ENCODE measurements at places on chromosomes 12 and 14.
A peak's percentile ranks its signal among the peaks of the same experiment; 100 is the strongest.

- peak; percentile 48 for DNase-seq
Measured at GRCh38 chr12:119902084-119902509, 25.0 kb upstream of the CIT start.

DNA sequence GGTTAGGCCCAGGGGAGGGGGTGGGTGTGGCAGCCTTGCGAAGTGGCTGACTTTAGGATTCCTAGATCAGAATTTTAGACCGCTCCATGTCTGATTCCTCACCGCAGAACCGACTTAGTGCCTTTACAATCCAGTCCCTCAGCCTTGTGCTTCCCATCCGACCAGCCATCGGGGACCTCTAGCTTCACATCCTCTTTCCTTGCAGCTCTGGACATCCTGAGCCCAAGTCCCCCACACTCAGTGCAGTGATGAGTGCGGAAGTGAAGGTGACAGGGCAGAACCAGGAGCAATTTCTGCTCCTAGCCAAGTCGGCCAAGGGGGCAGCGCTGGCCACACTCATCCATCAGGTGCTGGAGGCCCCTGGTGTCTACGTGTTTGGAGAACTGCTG, 557 bp downstream of the COPS7A start:
- no peak for DNase-seq

DNA sequence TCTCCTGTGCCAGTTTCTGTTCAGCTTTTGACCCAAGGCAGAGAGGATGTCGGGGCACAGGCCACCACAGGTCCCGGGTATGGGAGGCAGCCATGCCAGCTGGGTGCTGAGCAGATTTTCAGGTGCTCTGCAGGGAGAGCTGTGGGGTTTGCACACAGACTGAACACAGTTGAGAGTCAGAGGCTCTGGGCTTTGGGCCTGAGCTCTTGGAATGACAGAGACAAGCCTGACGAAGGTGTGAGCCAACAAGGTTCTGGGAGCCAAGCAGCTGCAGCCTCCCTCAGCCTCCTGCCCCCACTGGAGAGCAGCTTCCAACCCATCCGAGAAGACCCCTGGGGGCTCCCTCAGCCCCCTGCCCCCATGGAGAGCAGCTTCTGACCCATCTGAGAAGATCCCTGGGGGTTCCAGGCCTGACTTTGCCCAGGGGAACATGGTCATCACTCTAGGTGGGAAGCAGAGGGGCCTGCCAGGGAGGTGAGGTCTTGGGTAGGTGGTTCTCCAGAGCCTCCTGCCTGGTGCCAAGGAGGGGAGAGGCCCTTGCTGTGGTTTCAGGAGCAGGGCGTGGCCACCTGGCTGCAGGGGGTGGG, 13.8 kb downstream of the FBRSL1 start:
- no peak for DNase-seq

- no peak for DNase-seq
Measured at GRCh38 chr12:23927907-23928306, 21.6 kb downstream of the SOX5 start.

GRCh38 chr14:104750056-104750752, 2.7 kb upstream of the SIVA1 start:
- no peak for DNase-seq

DNA sequence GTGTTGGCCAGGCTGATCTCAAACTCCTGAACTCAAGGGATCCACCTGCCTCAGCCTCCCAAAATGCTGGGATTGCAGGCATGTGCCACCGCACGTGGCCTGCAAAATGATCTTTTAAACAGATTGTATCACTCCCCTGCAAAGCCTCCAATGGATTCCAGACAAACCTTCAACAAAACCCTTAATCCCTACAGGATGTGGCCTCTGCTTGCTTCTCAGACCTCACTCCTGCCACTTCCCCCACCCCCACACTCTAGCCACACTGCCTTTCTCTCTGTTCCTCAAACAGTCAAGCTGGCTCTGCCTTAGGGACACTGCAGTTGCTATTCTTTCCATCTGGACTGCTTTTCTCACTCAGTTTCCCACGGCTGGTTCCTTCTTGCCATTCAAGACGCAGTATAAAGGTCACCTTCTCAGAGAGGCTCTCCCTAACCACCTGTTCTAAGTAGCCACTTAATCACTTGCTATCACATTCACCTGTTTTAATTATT, 47.3 kb upstream of the TMED10 start:
- DNase-seq = no peak

GRCh38 chr12:109545826-109546225, 27.5 kb downstream of the MMAB start:
- no peak for DNase-seq

DNA sequence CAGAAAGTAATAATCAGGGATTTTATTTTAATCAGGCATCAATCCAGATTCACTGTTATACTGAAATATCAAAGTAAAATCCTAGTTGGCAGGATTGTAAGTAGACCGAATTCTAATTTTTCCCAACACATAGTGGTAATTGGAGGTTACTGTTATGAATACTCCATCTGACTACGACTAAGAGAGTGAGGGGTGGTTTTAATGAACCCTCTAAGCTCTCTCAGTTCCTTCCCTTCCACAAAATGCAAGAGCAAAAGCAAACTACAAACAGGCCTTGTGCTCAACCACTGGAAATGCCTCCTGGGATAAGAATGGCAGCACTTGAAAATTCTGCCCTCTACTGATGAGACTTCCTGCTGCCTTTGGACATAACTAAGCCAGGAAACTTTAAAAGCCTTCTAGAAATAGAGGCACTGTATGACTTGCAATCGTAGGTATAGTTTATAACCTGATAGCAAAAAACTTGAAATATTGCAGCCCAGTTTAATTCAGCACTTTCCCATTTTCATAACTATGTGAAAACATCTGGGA, 184.8 kb downstream of the SLC16A7 start:
- no peak for DNase-seq

DNA sequence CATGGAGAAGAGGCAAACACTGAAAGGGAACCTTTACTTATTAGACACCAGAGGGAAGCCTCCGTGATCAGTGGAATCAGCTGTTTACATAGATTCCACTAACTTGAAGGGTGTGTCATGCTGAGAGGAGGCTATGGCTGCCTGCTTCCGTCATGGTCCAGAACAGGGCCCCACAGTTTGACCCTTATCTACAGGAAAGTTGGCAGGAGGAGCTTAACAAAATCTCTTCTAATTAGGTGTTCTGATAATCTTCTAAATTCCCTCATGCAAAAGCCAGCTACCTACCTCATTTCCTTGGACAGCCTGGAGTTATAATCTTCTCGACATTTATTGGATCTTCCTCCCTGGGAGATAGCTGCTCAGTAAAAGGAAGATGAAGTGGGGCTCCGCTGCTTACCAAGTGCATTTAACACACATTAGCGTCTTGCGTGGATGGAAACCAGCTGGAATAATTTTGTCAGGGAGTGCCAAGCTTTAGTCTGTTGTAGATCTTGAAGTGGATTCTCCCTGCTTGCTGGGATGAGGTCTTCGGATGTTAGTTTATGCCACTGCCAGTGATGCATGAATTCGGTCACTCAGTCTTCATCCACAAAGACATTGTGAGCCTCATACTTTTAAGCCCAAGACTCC, 171.0 kb downstream of the PAH start:
- no peak for DNase-seq

DNA sequence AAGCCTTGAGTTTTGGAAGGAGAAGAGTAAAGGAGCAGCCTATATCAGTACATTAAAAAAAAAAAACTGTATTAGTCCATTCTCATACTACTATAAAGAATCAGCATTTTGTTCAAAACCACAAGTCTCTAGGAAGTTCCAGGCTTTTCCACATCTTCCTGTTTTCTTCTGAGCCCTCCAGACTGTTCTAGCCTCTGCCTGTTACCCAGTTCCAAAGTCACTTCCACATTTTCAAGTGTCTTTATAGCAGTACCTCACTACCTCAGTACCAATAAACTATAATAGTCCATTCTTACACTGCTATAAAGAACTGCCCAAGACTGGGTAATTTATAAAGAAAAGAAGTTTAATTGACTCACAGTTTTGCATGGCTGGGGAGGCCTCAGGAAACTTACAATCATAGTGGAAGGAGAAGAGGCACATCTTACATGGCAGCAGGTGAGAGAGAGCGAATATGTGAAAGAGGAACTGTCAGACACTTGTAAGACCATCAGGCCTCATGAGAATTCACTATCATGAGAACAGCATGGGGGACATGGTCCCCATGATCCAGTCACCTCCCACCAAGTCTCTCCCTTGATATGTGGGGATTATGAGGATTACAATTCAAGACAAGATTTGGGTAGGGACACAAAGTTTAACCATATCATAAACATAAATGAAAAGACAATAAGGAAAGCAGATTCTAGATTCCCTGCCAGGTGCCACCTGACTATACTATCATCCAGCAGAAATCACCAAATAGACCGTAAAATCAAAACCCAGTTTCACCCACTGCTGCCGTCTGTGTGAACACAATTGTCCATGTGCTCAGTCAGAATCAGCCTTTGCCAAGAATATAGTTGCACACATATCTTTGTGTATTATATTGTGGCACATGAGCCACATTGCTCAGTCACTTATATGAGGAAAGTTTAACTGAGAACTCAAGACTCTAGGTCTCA, 27.8 kb downstream of the TOGARAM1 start:
- DNase-seq = no peak

- no peak for DNase-seq
Measured at GRCh38 chr14:100246809-100247428, 8.0 kb downstream of the YY1 start.

GRCh38 chr12:116955382-116956021, 44.8 kb downstream of the FBXW8 start:
- no peak for DNase-seq

- DNase-seq = no peak
Measured at GRCh38 chr12:123937707-123938591, 34.7 kb downstream of the CCDC92 start.

DNA sequence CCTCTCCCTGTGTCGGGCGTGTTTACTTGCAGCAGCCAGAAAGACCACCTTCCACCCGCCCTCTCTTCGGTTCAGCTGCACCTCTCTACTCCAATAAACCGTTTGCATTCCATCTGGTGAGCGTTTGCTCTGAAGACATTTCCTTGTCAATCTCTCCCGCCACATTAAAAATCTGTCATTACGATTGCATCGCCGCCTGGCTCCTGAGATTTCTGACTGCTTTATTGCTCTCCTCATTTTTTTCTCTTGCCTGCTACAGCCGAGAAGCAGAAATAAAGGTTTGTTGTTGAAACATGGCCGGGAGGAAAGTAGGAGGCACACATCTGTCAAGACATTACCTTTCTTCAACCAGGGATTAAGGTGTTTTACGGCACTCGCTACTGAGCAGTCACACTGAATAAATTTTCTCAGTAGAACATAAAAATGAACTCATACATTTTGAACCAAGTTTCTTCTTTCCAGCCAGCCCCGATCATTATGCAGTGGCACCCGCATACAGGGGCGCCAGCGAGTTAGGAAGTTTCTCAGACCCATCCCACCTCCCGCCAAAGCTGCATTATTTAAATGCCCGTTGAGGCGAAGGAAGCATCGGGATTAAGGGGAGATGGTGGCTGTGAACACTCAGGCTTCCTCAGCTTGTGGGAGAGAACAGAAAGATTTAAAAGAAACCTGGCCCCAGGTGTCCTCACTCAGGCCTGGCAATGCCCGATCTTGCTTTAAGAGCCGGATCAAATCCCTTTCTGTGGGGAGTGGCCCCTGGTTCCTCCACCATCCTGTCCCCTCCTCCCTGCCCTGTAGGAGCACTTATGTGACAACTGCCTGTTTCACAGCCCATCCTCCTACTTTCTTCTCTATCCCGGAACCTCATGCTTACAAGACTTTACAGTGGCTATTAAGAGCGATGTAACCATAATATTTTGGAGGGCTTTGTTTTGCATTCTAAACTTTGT, 1108.9 kb downstream of the BCL11B start:
- DNase-seq = no peak

GRCh38 chr12:46160101-46160980, 108.5 kb downstream of the SLC38A1 start:
- DNase-seq = no peak

DNA sequence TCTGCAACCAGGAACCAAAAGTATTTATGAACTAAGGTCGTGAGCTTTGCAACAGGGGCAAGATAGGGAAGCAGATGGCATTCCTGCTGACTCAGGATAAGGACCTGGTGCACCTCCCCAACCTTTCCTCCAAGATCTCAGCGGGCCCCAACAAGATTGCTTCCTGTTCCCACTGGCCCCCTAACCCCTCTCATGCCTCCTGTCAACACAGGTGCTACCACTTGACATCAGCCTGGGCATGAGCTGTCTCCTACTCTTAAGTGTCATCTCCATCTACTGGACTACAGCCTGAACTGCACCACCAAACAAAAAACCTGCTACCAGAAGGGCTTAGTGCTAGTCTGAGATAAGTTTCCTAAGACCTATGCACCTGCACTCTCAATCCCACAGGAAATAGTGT, 32.7 kb downstream of the MED6 start:
- DNase-seq = no peak

DNA sequence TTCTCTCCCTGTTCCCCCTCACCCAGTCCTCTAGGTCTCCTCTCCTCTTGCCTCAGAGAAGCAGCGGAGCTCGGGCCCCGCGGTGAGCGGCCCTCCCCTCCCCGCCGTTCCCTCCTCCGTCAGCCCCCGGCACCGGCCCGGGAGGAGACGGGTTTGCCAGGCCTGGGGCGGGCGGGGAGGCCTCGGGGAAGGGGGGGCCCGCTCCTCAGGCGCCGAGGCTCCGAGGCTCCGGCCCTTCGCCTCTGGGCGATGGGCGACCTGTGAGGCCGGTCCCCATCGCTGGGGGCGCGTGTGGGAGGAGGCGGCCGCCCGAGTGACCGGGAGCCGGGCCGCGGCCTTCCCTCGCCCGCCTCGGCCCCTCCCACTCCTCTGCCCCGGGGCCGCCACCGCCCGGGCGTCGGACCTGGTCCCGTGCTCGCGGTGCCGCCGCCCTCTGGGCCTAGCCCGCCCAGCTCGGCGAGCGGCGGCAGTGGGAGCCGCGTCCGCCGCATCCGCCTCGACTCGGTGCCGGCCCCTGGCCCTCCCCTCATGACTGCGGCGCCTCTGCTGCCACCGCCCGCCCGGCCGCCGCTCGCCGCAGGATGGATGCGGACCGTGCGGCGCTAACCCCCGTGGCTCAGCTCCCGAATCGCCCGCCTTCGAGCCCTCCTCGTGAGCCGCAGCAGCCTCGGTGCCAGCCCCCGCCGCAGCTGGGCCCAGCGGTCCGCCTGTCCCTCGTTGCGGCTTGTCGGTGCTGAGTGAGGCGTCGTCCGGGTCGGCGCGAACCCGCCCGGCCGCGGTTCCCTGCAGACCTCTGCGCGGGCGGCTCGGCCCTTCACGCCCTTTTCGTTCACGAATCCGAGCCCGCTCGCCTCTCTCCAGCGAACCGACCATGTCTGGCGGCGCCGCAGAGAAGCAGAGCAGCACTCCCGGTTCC, 574 bp downstream of the WNK1 start:
- DNase-seq = peak; percentile 77

DNA sequence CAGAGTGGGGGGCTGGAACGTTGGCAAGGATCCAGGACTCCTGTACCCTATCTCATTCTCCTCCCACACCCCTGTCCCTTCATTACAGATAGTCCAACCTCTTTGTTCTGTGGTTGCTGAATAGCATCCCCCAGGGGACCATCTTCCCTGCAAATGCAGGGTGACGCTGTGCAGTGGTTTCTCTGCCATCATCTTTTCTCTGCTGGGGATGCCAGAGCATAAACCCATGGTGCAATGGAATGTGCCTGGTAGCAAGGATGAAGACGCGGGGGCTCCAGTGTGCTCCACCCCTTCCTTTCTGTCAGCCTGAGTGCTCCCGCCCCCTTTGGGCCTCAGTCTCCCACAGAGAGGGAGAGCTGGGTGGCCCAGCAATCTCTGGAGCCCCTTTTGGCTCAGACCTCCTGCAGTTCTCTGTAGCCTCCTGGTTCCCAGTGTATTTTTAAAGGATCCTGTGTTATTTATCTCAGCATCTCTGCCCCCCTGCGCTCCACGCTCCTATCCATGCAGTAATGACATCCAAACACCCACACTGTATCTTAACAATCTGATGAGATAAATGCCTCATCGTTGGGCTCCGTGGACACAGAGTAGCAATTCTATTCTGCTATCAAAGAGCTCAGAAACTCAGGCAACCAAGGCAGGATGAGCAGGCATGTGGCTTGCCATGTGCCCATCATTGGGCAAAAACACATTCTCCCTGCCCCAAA, 212.8 kb downstream of the CACNA1C start:
- no peak for DNase-seq
